Motor neuron (in vitro differentiated cells): ENCODE measurements at places on chromosomes 2 and 18.

- no peak for ATAC-seq
These were observed 43.0 kb upstream of the RAB6C start for GRCh38 chr2:129936334-129936934.

DNA sequence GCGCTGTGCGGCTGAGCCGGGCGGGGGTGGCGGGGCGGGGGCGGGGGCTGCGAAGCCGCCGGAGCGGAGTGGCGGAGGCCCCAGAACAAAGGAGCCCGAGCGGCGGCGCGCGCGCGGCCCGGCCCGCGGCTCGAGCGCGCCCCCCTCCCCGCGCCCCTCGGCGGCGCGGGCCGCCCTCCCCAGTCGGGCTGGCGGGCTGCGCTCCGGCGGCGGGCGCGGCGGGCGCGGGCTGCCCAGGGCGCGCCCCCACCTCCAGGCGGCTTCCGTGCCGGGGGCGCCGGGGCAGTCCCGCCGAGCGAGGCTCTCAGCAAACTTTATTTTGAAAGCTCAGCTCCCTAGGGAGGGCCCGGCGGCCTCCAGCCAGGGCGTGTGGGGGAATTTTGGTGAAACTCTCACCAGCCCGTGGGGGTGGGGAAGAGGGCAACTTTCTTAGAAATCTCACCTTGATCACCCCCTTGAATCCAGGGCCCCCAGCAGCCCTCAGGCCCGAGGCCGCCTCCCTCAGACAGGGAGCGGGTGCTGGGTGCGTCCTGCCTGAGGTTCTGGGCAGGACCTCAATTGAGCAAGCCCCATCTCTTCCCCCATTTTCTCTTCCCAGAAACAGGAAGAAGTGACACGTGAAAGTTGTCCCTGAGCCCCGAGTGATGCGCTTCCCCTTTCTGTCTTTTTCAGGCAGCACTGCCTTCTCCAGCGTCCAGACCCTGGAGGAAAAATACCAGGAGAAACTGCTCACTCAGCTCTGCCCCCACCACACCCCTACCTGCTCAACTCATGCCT, 786 bp downstream of the TET3 start:
- ATAC-seq: peak; percentile 10

DNA sequence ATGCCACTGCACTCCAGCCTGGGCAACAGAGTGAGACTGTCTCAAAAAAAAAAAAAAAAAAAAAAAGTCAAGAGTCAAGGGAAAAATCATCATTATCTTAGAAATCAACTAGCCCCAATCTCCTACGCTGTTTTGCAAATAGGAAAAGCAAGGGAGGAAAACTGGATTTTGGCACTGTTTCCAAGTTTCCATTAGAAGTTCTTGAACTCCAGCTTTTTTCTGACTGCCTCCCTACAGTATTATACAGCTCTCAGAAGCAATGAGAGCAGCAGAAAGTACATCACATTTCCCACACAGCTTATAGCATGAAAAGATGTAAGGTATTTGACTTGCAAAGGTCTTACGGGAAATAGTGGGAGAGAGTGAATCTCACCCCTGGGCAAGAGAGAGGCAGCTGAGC, 127.8 kb downstream of the OSR1 start:
- no peak for ATAC-seq

DNA sequence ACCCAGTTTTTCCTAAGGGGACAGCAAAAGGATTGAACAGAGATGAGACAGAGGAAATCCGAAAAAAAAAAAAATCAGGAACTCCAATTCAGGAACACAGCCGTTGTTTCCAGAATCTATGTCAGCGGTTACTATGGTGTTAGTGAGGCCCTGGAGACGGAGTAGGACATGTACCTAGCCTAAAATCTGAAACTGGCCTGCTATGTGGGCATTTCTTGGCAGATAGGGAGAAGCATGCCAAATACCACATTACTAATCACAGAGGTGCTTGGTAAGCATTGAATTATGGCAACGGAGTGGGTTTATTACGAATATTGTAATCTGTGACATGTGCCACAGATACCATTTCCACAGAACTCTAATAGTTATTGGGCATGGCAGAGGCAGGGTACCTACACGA, 530.6 kb downstream of the CCDC85A start:
- no peak for ATAC-seq

GRCh38 chr18:51092117-51092516, 62.1 kb downstream of the SMAD4 start:
- no peak for ATAC-seq

DNA sequence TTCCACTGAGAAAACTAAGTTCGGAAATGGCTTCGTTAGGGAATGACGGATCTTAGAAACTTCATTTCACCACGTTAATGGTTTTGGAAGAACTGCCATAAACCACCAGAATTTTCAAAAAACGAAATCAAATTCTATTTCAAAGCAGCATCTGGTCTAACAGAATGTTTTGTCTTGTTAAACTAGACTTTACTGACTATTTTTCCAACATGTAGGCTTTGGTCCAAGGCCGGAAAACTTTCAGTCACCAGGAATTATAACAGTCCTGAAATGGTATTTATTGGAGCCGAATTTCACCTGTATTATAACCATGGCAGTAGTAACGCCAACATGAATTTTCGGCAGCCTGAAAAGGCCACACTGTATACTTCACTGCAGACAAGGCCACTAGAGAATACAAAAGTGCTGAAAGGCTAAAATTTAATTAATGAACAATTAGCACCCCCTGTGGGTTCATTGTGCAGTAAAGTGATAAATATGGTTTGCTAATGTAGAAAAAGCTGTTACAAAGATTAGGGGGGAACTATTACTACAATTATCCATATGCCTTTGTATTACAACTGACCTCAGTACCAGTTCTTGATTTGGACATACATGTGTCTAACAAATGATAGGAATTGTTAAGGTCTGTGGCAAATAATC, 116.4 kb downstream of the ZNF521 start:
- ATAC-seq: no peak

GRCh38 chr2:43980902-43981301, 14.9 kb downstream of the LRPPRC start:
- no peak for ATAC-seq
